Cerebellar cortex (tissue), 1 donor: ENCODE measurements at places on chromosomes 11 and 22.

DNA sequence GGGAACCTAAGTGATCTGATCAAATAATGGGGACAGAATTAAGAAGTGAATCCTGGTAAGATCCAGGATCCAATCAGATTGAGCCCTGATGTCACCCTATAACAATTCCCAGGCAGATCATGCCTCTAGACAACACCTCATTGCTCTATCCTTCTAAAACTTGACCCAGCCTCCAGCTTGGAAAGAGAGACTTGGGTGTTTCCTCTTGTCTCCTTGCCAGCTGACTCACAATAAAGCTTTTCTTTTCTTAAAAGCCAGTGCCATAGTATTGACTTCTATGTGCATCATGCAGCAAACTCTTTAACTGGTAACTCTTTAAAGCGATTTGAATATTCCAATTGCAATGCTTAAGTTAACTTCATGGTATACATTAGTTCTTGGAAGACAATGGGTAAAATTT, 109.6 kb upstream of the CHORDC1 start:
- DNase-seq, result no peak

GRCh38 chr11:76551400-76551799, 106.6 kb downstream of the EMSY start:
- DNase-seq, result no peak

GRCh38 chr22:21940521-21940920, 12.1 kb downstream of the PPM1F start:
- DNase-seq, result no peak

DNA sequence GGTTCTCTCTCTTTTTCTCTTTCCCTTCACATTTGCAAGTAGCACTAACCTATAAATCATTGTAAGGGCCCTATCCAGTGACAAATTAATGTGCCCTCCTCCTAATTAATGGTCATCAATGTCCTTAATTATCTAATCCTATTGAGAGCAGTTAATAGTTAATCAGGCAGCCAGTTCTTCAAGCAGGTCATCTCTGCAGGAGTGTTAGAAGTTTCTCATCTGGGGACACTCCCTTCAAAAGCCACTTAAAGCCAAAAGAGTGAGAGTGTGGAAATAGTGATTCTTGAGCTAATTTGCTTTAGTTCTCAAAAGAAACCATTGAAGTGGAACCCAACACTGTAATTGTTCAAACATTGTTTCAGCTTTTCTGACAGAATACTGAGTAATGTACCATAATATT, 141.6 kb downstream of the ELP4 start:
- no peak for DNase-seq

DNA sequence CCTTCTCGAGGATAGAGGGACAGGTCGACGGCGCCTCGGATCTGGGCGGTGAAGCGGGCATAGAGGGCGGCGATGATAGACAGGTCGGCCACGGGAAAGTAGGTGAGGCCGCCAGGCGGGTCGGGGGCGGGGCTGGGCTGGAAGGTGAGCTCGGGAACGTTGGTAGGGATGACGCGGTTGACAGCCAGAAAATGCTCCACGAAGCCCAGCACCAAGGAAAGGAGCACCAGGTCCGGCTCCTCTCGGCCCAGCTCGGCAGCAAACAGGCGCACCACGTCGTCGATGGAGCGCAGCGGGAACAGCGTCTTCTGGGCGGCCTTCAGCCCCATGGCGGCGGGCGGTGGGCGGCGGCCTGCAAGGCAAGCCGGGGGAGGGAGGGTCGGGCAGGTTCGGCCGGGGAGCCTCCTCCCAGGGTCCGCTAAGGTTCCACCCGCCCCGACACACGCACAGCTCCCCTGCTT, 540 bp downstream of the MEN1 start:
- no peak for DNase-seq

DNA sequence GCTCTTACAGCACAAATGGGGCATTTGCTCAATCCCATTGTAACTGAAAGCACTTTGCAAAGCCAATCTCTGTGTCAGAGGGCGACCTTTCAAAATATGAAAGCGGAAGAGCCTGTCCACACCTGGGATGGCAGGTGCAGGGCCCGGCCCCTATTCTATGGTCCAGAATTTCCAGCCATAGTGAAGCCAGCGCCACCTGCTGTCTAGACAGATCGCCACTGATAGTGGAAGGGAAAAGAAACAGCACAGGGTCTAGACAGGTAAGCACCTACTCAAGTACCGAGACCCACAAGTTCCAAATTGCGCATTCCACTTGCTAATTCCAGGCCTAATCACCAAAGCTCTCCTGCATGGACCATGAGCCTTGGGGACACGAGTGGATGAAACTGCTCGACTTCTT, 141.4 kb downstream of the NTM start:
- peak; percentile 28 for DNase-seq
